ENCODE measurements at places on chromosomes 13 and 19.

- DNase-seq = no peak
These were observed 184.1 kb downstream of the USP12 start for GRCh38 chr13:26987486-26988013.

- no peak for DNase-seq
These were observed 22.0 kb upstream of the MUC16 start for GRCh38 chr19:9032136-9032631.

DNA sequence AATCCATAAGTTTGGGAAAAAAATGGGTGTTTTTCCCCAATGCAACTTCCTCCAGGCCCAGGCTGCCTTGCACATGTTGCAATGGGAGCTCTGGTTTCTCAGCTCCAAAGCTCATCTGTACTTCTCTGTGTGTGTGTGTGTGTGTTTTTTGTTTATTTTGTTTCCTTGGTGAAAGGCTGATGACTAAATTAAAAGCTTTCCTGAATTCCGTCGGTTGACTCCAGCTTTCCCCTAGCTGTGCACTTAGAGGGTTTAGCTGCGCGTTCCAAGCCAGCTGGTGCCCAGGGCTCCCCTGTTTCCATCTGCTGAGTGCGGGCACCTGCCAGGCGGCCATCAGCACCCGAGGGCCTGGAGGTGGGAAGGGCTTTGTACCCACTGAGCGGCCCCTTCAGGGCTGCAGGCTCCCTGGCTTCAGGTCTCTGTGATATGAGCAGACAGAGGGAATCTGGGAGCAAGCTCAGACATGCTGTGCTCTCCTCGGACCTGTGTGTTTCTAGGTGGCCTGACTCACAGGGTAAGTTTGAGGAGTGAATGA, 129.1 kb upstream of the SOX1 start:
- DNase-seq = no peak

DNA sequence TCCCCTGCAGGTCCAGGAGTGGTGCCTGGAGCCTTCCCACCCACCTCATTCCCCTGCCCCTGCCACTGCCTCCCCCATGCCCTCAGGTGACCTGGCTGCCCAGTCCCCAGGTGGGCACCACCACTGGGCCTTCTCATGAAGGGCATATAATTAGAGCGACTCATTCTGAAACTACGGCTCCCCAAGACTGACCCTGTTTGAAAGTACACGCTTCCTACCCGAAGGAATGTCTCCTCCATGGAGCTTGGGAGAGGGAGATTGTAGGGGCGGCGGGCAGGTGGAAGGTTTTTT, 52.6 kb downstream of the GPR12 start:
- DNase-seq = no peak

GRCh38 chr13:102003848-102004570, 397.8 kb downstream of the FGF14 start:
- no peak for DNase-seq

DNA sequence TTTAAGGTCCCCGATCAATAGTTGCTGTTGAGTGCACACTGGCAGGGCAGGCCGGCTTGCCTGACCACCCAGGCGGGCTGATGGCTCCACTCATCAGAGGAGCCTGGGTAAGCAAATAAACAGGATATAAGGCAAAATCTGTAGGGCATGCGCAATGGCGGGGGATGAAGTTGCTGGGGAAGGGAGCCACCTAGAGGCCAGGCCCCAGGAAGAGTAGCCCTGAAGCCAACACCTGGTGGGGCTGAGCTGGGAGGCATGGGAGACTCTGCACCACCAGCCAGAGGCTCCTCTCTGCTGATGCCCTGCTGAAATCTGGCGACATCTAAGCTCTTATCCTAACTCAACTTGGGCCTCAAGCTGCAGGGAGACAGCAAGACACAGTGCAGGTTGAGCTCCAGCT, 324.3 kb downstream of the ZNF536 start:
- DNase-seq = no peak

DNA sequence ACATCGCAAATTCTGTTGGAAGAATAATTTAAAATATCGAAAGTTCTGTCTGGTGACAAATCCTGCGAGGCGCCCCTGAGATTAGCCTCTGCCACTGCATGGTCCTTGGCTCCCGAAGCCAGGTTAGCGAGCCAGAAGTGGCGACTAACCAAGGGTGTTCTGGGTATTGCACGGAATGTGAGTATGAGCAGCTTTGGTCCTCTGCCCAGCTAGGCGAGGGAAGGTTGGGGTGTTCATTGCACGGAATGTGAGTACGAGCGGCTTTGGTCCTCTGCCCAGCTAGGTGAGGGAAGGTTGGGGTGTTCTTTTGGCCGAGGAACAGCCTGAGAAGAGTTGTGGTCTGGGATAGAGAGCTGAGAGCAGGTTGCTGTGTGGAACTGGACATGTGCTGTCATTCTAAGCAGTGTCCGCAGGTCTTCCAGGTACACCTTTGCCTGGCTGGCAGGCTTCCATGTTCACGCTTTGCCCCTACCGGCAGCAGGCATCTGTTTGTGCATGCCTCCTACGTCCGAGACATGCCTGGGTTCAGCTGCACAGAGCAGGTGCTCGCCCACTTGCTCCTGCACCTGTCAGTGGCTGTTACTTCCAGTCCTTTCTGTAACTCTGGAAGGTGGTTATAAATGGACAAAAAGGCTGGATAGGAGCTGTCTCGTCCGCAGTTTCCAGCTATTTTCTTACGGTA, 18.3 kb upstream of the TEX29 start:
- no peak for DNase-seq
